Urinary bladder (tissue), 4 donors: ENCODE measurements at places on chromosomes 7 and 10.

DNA sequence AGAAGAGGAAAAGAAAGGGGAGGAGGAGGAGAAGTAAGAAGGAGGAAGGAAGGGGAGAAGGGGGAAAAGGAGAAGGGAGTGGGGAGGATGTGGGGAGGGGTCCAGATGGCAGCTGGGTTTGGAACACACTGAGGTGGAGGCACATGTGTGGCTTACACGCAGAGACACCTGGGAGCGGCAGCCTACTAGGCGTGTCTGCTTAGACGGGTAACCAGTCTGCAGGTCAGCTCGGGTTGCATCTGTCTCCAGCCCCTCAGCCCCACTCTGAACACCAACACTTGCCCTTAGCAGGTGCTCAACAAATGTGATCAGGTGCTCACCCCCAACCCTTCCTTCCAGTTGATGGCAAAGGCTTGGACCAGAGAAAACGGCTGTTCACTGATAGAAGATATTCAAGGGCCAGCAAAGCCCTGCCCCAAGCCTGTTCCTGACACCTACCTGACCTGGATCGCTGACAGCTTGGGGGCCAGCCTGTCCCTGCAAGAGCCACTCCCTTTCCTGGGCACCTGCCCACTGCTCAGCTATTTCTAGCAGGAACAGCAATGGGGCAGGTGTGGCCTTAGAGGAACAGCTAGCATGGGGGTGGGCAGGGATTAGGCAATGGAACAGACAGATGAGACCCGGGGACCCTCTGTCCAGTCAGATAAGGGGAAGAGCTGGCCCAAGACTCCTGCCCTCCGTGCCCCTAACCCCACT lies 70.5 kb downstream of the SH3PXD2A start:
- no peak for DNase-seq

GRCh38 chr10:93417266-93417665 lies 64.9 kb downstream of the MYOF start:
- DNase-seq = no peak

- DNase-seq = no peak
Measured at GRCh38 chr10:52615756-52616394, 156.7 kb downstream of the MBL2 start.

DNA sequence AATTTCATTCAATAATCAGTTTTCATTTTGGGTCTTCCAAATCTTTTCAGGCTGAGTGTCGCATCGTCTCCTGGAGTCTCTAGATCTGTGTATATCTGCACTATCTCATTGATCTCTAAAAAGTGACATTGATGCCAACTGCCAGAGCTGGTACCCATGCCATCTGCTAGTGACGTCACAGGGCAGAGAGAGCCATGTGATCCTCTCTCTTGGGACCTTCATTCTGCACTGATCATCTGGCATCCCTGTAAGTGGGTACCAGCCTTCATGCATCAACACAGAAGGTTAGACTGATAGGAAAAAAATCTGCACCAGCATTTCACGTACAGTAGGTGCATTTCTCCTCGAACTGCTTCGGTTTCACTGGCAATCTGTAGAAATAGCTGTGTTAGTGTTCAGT lies at the start of gene NEUROD6:
Gene NEUROD6 (minus strand): TSS at position 124 of the 400 bp plus-strand sequence. CDS start 1,458 bp downstream, outside the sequence.
- DNase-seq = no peak

DNA sequence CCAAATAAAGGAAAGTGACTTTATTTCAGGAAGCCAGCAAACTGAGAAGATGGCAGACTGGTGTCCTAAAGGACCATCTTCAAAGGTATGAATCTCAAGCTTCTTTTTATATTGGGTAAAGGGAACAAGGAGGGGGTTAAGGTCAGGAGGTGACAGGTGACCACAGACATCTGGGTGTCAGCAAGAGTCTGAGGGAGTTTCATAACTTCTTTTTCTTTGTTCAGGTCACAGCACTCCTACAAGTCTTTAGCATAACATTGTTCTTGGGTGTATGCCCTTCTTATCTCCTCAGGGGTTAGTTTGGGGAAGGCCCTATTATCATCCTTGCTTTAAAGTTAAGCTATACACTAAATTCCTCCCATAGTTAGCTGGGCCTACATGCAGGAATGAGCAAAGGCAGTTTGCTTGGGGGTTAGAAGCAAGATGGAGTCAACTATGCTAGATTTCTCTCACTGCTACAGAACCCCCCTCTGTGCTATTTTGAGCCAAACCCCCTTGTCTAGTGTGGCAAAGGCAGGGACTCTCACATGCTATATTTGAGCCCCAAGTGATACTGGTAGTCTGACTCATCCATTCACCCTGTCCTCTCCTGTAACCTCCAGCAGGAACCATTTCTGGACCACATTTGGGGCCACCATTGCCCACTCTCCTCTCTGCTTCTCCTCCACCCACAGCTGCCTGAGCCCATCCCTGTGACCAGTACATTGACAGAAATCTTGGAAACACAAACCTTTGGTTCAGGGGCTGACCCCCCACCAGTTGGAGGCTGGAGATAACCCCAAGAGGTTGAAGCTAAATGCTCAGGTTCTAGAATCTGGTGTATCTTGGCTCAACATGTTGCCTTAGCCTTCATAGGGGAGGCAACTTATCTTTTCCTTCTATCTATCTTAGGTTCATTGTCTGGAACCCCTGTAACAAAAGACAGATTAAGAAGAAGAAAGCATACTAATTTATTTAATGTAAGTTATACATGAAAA lies 55.5 kb upstream of the LRGUK start:
- no peak for DNase-seq

DNA sequence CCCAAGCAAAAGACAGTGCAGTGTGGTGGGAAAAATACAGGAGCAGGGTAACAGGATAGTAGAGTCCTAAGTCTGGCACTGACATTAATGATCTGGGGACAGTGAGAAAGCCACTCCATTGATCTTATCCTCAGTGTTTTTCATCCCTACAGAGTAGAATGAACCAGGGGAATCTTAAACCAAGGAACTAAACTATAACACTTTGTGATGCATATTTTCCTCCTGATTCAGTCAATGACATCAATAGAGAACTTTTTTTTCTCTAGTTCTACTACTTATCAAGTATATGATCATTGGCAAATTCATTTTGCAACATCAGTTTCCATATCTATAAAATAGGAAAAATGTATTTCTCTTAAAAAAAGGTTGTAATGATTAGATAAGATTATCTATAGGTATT lies 151.1 kb downstream of the TMEM26 start:
- no peak for DNase-seq

- no peak for DNase-seq
Measured at GRCh38 chr7:1249731-1250130, 17.1 kb downstream of the UNCX start.

- DNase-seq = no peak
Measured at GRCh38 chr10:99964791-99965190, 45.0 kb downstream of the DNMBP start.

GRCh38 chr7:46033592-46033991 lies 112.5 kb upstream of the IGFBP3 start:
- no peak for DNase-seq

- DNase-seq = no peak
Measured at GRCh38 chr10:30420766-30421165, 13.2 kb upstream of the MAP3K8 start.

DNA sequence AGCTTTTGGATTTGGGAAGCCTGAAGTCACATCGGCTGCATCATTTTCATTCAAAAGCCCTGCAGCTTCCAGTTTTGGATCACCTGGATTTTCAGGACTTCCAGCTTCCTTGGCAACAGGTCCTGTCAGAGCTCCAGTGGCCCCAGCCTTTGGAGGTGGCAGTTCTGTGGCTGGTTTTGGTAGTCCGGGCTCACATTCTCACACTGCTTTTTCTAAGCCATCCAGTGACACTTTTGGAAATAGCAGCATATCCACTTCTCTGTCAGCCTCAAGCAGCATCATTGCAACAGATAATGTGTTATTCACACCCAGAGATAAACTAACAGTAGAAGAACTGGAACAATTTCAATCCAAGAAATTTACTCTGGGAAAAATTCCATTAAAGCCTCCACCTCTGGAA lies 18.5 kb downstream of the NUP42 start:
- no peak for DNase-seq

GRCh38 chr10:19663344-19663743 lies 152.9 kb upstream of the PLXDC2 start:
- DNase-seq = no peak

DNA sequence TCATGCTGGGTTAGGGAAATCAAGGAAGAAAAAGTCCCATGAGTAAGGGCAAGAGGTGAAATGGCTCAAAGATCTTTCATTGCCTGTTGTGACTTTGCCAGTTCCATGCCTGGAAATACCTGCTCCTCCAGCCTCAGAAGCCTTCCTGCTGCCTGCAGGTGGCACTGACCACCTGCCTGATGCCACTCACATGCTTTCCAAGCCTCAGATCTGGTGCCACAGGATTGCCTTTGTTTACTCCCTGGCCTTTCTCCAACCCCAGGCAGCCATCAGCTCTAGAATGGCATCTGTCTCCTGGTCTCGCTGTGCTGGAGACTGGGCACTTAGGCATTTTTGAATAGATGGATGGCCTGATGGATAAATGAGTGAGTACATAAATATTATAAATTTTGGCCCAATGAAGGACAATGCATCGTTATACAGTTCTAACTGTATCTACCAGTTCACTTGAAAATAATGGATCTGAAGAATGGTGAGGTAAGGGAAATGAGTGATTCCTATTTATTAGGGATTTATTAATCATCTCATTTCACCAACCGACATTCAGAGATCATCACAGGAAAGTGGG lies 657.2 kb downstream of the INHBA start:
- no peak for DNase-seq

DNA sequence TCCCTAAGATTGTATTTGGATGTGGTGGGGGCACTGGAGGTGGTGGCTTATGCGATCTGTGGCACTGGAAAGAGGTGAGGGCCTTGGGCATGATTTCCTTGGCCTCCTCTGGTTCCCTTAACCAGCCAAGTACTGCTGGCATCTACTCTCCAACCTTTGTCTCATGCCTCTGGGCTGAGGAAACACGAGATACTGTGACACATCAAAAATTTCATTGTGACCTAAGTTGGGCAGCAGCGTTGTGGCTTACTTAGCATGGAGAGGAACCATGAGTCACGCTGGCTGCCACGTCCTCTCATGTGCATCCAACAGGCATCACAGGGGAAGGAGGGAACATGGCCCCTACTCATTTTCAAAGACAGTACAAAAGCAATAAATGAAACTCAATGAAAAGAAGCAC lies 29.7 kb upstream of the GSDME start:
- no peak for DNase-seq
